Stimulated activated CD4-positive, alpha-beta T cell treated with anti-CD3 and anti-CD28 coated beads, TNF-alpha, amount 100 ng/mL, for 1 hour (primary cell): ENCODE measurements at places on chromosomes 16 and 17.

GRCh38 chr17:15894258-15894657 is 50.7 kb upstream of the ADORA2B start:
- DNase-seq, result no peak

DNA sequence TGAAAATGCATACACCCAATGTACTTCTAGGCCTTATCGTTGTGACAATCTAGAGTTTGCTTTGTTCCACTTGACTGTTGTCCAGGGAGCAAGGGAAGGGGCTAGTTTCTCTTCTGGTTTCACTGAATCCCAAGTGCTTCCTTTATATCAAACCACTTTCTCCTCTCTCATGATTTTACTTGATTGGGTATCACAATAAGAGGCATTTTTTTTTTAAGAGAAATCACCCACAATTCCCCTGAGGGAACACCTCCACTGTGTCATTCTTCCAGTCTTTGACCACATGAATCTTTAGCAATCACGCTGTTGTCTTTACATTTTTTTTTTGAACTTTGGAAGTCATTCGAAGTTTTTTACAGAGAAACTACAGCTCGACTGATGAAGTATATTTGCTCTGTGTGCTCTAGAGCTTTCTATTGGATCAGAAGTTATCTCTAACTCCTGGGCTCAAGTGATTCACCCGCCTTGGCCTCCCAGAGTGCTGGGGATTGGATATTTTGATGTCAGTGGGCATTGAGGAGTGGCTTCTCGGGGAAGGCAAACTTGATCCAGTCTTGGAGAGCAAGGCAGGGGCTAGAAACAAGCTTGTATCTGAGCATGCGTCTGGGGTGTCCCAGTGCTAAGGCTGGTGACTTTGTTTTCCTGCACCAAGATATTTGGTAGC is 3.0 kb downstream of the CDH1 start:
- DNase-seq, result no peak

GRCh38 chr16:10965440-10966061 is 21.2 kb downstream of the CLEC16A start:
- no peak for DNase-seq

GRCh38 chr17:30520436-30520835 is 43.2 kb downstream of the GOSR1 start:
- no peak for DNase-seq
